Right renal cortex interstitium (tissue), 3 donors: ENCODE measurements at places on chromosomes 4 and X.

DNA sequence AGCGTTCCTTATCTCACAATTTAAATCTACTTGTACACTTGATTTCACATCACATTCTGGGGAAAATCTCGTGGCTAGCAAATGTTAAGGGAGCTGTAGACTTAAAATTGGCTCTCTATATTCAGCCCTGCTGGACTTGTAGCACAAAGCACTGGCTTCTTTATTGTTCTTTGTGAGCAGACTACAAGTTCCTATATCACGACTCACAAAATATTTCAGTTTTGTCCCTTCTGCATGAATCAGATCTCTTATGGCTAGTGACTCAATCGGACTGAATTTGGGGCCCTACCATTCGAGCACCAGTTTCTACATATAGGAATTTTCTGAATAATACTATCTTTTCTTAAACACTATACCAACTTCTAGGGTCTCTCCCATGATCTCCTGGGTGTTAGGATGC lies 390.1 kb downstream of the ADAM29 start:
- DNase-seq = no peak

DNA sequence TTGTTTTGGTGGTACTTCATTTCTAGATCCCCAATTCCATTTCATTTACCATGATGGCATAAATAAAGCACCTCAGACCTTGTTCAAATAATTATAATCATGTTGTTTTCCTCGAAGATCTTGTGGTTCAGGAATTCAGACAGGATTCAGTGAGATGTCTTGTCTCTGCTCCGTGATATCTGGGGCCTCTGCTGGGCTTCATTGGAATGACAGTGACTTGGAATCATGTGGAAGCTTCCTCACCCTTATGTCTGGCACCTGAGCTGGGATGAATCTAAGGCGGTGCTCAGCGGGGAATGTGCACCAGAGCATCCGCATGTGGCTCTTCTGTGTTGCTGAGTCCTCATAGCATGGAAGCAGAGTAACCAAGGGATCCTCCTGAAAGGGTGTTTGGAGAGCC lies 132.2 kb downstream of the VEGFC start:
- DNase-seq = no peak

DNA sequence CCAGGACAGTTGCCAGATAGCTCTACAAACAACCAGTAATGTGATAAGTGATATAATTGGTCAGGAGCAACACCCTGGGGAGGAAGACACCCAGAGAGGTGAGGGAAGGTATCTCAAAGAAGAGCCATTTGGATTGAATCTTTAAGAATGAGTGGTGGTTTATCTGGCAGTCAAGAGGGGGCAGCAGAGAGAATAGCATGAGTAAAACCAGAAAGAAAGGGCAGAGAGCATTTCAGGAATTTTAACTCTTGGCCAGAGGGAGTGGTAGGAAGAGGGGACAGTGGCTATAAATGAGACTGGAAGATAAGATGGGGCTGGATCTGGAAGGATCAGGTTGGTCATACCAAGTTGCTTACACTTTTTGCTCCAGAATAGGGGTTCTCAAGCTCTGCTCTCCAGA lies 5.9 kb upstream of the SEPTIN6 start:
- no peak for DNase-seq

GRCh38 chrX:123267220-123267619 lies 83.1 kb downstream of the GRIA3 start:
- no peak for DNase-seq

DNA sequence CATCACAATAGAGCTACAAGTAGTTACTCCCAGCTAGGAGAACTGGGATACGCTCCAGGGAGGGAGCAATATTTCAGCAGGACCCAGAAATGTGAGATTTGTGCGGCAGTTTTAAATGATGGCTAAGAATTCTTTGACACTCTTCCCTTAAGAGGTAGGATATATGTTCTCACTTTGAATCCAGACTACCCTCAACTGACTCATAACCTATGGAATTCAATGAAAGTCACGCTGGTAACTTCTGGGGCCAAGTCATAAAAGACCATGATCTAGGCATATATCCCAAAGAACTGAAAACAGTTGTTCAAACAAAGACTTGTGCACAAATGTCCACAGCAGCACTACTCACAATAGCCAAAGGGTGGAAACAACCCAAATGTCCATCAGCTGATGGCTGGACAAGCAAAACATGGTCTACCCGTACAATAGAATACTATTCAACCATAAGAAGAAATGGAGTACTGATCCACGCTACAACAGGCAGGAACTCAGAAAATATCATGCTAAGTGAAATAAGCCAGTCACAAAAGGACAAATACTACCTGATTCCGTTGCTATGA lies 10.5 kb downstream of the CD99L2 start:
- DNase-seq = no peak

GRCh38 chrX:9899640-9900111 lies 67.5 kb upstream of the CLDN34 start:
- no peak for DNase-seq

DNA sequence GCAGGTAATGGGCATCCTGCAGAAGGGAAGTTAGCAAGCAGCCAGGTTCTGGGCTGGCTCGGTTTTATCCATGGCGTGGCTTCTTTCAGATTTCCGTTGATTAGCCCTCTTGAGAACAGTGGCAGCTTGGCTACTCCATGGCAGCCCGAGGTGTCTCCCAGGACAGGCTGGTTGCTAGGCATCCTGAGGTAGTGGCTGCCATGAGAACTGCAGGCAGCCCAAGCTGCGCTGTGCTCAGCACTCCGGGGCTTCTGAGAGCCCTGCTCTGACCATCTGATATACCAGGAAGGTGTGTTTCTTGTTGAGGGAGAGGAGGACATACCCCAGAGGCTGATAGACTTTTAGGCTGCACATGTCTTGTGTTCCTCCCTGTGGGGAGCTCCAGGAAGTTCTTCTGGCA lies 253.4 kb upstream of the CASK start:
- DNase-seq = no peak

DNA sequence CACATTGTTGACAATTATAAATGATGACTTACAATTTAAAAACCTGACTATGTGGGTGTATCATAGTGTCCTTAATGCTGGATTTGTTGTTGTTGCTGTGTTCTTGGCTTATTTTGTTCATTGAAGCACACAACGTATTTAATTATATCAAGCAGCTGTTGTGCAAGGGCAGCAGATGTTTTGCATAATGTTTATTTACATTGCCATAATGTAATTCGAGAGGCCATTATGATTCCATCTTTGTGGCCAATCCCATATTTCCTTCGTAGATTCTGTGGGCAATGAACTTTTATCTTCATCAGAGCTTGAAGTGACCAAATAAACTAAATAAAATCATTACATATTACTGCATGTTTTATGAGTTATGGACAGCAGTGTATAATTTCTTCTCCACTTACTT lies 422.6 kb upstream of the GALNTL6 start:
- peak; percentile 15 for DNase-seq

GRCh38 chr4:145153181-145153903 lies 27.0 kb downstream of the OTUD4 start:
- DNase-seq = no peak

- no peak for DNase-seq
Observed at GRCh38 chrX:38431525-38431924, 79.1 kb downstream of the OTC start.

- no peak for DNase-seq
Observed at GRCh38 chrX:153966841-153967535, 4.6 kb downstream of the HCFC1 start.

- DNase-seq = no peak
Observed at GRCh38 chr4:28443801-28444412, 1583.3 kb downstream of the STIM2 start.
